Right atrium auricular region (tissue), 2 donors: ENCODE measurements at places on chromosomes 12 and 14. TPM values are rescaled to one million over a fixed set of nuclear protein-coding genes. Genes with fewer than 3 reads are reported as not detected.

- H3K27ac ChIP-seq = no peak overlapping the region
- H3K4me1 ChIP-seq = no peaks in the 10 kb centered on the region
- H3K36me3 ChIP-seq = no peaks in the 10 kb centered on the region
- no peaks in the 10 kb centered on the region for H3K27me3 ChIP-seq
These were observed 940.2 kb upstream of the MDGA2 start for GRCh38 chr14:48615618-48616017.

GRCh38 chr14:73785336-73785833 is 66.2 kb upstream of the PTGR2 start:
- peak overlapping the region; percentile 72 for H3K4me3 ChIP-seq
- H3K27ac ChIP-seq = peak overlapping the region; percentile 99
- no peaks in the 10 kb centered on the region for H3K36me3 ChIP-seq
- no peak for DNase-seq

- H3K27ac ChIP-seq = no peak overlapping the region
- no peaks in the 10 kb centered on the region for H3K4me1 ChIP-seq
- peak; percentile 79 for DNase-seq
These were observed 73.1 kb upstream of the CEP83 start for GRCh38 chr12:94532490-94533422.

DNA sequence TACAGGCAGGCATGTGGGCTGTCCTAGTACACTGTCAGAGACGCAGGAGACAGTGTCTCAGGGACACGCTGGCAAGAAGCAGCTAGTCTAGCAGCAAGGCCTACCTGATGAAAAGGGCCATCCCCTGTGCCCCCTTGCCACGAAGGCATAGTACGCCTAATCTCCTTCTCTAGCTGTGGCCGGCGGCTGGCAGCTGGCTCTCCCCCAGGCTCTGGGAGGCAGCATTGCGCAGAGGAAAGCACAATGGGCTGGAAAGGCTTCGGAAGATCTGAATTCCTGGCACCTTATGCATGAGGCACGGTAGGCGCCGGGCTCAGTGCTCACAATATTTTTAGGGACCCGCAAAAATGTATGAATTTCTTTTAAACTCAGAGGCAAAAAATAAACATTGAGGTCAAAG is 16.0 kb upstream of the PLEKHH1 start:
- H3K27ac ChIP-seq = no peak overlapping the region
- H3K4me1 ChIP-seq = no peaks in the 10 kb centered on the region
- no peaks in the 10 kb centered on the region for H3K36me3 ChIP-seq
- no peaks in the 10 kb centered on the region for H3K27me3 ChIP-seq
- no peak for DNase-seq
- H3K4me3 ChIP-seq = no peak overlapping the region

- H3K36me3 ChIP-seq = no peaks in the 10 kb centered on the region
- peak; percentile 34 for DNase-seq
- no peaks in the 10 kb centered on the region for H3K27me3 ChIP-seq
- no peak overlapping the region for H3K27ac ChIP-seq
- H3K4me3 ChIP-seq = no peak overlapping the region
These were observed 3.7 kb downstream of the TSPAN11 start for GRCh38 chr12:30930238-30930637.

DNA sequence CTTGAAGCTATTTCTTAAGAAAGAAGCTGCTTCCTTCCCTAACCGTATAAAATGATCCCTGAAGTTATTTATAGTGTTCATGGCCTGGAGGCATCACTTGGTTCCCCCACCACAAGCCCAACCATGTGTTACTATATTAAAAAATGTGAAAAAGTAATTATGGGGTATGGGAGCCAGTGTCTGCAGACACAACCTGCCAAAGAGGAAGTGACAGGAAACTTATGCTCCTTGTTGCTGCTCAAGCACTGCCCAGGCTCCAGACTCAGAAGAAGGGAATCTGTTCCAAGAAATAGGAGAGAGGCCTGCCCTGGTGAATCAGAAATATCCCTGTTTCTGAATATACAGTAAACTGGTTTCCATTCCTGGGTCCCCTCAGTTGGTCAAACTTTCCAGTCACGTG is 217.2 kb upstream of the BMP4 start:
- H3K4me3 ChIP-seq = no peak overlapping the region
- DNase-seq = no peak
- no peaks in the 10 kb centered on the region for H3K27me3 ChIP-seq
- peak overlapping the region; percentile 17 for H3K27ac ChIP-seq
- no peaks in the 10 kb centered on the region for H3K4me1 ChIP-seq
- H3K36me3 ChIP-seq = no peaks in the 10 kb centered on the region

DNA sequence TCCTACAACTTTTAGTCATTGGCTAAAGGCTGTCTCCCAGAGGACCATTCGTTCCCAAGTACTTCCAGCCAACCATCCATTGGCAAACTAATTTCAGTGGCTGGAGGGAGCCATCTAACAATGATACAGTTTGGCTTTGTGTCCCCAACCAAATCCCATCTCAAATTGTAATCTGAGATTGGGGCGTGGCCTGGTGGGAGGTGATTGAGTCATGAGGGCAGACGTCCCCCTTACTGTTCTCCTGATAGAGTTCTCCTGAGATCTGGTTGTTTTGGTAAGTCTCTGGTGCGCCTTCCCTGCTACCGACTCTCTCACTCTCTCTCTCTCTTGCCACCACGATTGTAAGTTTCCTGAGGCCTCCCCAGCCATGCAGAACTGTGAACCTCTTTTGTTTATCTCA is 99.7 kb upstream of the FUT8 start:
- H3K27me3 ChIP-seq = no peaks in the 10 kb centered on the region
- no peaks in the 10 kb centered on the region for H3K36me3 ChIP-seq
- DNase-seq = no peak
- no peak overlapping the region for H3K27ac ChIP-seq
- no peaks in the 10 kb centered on the region for H3K4me1 ChIP-seq

Gene KLRK1
- total RNA-seq = 0.28 TPM

Gene MDP1
- total RNA-seq = 19.7 TPM

Gene DIO2
- total RNA-seq = 0.28 TPM

Gene TAS2R46
- total RNA-seq = not detected

Gene BEGAIN
- 5.7 TPM for total RNA-seq

Gene KRT1
- not detected for total RNA-seq
